ENCODE measurements at places on chromosomes 2 and 18.

- no peak for DNase-seq
Observed at GRCh38 chr2:123688231-123688940, 336.7 kb upstream of the CNTNAP5 start.

DNA sequence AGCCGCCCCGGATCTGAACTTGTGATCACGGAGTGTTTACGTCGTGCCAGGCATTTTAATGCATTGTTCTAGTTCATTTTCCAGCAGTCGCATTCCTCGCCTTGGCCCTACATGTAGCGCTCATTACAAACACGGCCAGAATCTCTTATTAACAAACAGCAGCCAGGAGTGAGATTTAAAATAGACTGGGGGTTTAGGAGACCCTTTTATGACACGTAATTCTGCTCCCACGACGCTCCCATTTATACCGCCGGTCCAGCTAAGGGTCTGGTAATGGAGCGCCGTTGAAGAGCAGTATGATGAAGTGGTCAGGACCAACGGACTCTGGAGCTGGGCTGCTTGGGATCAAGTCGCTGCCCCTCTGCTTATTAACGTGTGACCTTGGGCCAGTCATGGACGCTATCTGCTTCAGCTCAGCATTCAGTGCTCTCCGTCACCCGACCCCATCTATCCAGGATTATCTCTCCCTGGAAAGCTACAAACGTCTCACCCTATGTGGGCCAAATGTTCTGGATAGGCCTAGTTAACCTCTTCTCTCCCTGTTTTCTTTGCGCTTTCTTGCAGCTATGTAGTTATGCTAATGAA is 745 bp downstream of the MSH2 start:
- no peak for DNase-seq

DNA sequence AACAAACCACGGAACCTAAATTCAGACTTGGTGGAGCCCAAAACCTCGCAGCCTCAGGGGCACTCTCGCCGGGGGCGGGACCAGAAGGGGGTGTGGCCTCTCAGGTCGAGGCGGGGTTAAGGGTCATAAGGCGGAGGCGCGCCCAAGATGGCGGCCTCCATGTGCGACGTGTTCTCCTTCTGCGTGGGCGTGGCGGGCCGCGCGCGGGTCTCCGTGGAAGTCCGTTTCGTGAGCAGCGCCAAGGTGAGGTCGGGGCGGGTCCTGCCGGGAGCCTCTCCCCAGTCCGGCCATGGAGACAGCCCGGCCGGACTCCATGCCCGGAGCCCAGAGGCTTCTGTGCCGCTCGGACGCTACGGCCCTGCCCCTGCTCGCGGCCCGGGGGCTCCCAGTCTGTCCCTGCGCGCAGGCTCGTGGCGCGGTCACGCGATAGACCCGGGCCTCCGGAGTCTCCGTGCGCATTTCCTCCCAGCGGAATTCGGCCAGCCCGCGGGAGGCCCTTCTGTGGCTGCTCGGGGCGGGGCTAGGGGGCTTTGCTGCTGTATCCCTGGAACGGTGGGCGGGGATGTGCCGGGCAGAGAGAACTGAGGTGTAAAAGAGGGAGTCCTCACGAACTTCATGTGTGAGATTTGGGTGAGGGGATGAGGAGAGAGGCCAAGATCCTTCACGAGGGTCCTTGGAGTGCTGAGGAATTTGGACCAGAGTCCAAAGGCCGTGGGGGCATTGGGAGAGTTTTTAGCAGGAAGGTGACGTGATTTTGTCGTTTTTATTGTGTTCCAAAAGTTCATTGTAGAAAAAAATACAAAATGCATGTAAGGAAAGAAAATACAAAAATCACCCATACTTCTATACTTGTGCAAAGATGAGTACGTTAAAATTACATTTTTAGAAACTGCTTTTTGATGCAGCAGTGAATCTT is at the start of gene SMYD5:
Gene SMYD5 (plus strand): TSS at position 126 of the 916 bp plus-strand sequence. CDS start 22 bp downstream, at position 148.
- peak; percentile 74 for DNase-seq

DNA sequence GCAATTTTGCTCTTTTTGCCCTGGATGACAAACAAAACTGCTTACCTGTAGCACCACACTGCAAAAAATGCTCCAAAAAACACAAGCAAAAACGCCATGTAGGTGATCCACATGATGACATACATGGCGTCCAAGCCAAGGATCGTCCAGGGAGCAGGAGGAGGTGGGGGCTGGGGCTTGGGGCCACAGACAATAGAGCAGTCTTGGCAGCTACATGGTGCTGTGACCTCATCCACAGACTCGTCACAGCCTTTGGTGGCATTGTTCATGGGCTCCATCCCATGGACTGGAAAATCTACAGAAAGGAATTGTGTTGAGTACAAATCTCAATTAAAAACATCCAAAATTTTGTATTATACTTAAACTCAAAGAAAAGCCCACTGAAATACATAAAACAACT is 26.1 kb downstream of the NPC1 start:
- no peak for DNase-seq

- no peak for DNase-seq
Observed at GRCh38 chr2:902584-902983, 48.1 kb upstream of the SNTG2 start.

DNA sequence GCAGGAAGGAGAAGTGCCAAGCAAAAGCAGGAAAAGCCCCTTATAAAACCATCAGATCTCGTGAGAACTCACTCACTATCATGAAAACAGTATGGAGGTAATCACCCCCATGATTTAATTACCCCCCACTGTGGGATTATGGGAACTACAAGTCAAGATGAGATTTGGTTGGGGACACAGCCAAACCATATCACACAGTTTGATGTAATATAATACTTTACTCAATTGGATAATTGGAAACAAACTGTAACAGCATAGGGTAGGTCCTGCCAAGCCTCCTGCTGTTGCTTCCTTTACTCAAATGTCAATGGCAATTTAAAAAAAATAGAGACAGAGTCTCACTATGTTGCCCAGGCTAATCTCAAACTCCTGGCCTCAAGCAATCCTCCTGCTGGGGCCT is 15.5 kb upstream of the METTL21A start:
- no peak for DNase-seq

DNA sequence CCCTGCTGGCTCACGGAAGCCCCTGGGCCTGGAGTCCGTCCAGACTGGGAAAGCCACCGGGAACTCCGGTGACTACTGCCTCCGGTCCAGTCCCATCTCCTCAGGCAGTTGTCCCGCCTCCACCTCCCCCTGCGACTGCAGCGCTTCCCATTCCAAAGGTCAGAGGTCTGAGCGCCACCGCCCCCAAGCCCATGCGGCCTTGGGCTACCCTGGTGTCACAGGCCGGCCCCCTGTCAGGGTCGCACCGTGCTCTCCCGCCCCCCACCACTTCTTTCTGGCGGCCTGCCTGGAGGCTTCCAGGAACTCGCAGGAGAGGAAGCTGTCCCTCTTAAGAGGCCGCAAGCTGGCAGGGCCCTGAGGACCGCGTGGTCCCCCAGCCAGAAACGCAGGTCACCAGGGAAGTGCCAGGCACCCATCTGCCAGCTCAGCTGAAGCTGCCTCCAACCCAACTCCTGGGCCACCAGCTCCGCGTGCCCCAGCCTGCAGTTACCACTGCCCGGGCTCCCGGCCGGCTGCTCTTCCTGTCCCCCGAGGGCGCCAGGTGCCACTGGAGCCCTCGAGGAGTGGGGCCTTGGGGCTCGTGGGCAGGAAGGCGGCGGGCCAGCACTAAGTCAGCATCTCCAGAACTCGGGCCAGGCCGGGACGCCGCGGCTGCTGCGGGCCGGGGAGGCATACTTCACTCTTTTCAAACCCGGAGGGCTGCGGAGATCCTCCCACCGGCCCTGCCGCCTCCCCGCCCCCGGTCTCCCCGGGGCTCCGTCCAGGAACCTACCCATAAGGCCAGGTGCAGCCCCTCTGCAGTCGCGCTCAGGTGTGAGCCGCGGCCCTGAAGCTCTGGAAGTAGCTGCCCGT is 83.3 kb upstream of the POMC start:
- peak; percentile 42 for DNase-seq

Measured in NCI-H1436 (cell line).